ENCODE measurements at places on chromosomes 4 and X. TPM values are rescaled to one million over a fixed set of nuclear protein-coding genes. Genes with fewer than 3 reads are reported as not detected.
A peak's percentile ranks its signal among the peaks of the same experiment; 100 is the strongest.

DNA sequence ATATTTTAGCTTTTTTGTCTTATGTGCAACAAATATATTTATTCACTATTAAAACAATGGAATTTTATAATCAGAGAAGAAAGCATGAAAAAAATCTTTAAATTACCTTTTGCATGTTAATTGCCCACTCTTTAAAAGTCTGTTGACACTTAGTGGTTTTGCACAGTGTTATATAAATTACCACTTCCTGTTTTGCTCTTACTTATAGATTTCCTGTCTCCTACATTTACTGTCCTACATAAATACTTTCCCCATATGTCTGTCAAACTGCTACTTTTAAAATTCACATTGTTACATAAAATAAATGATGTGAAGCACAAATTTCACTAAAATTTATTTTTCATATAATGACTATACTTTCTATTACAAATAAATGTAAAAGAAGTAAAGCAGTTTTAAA is 161.1 kb upstream of the NDST4 start:
- H3K27ac ChIP-seq, result no peak overlapping the region
- no peaks in the 10 kb centered on the region for H3K4me1 ChIP-seq
- H3K27me3 ChIP-seq, result no peaks in the 10 kb centered on the region
- no peaks in the 10 kb centered on the region for H3K36me3 ChIP-seq
- H3K4me3 ChIP-seq, result no peak overlapping the region
- DNase-seq, result no peak

GRCh38 chr4:76061982-76062381 is 12.5 kb upstream of the ART3 start:
- H3K4me3 ChIP-seq, result no peak overlapping the region
- no peaks in the 10 kb centered on the region for H3K27me3 ChIP-seq
- no peak overlapping the region for H3K27ac ChIP-seq
- no peaks in the 10 kb centered on the region for H3K36me3 ChIP-seq

GRCh38 chrX:24759786-24760185 is 66.1 kb downstream of the POLA1 start:
- no peak overlapping the region for H3K27ac ChIP-seq
- peaks cover 33% of the 10 kb centered on the region for H3K36me3 ChIP-seq
- no peaks in the 10 kb centered on the region for H3K27me3 ChIP-seq
- H3K4me1 ChIP-seq, result no peaks in the 10 kb centered on the region
- DNase-seq, result no peak

- H3K4me1 ChIP-seq, result no peaks in the 10 kb centered on the region
- no peaks in the 10 kb centered on the region for H3K36me3 ChIP-seq
- H3K27ac ChIP-seq, result no peak overlapping the region
- no peaks in the 10 kb centered on the region for H3K27me3 ChIP-seq
Measured at GRCh38 chrX:129714581-129714980, 24.2 kb upstream of the XPNPEP2 start.

The CEP135 gene
- total RNA-seq, result 17.4 TPM

The APBB2 gene
- 72.7 TPM for total RNA-seq

GRCh38 chrX:344371-344901 is 25.8 kb upstream of the GTPBP6 start:
- H3K4me3 ChIP-seq, result no peak overlapping the region
- DNase-seq, result no peak
- H3K4me1 ChIP-seq, result peaks cover 11% of the 10 kb centered on the region
- peaks cover 12% of the 10 kb centered on the region for H3K36me3 ChIP-seq
- H3K27ac ChIP-seq, result no peak overlapping the region

- no peak for DNase-seq
- H3K27ac ChIP-seq, result no peak overlapping the region
- peaks cover 7% of the 10 kb centered on the region for H3K27me3 ChIP-seq
- no peak overlapping the region for H3K4me3 ChIP-seq
- H3K36me3 ChIP-seq, result no peaks in the 10 kb centered on the region
Measured at GRCh38 chrX:51931566-51932150, 38.2 kb downstream of the MAGED1 start.

- H3K36me3 ChIP-seq, result peaks cover 3% of the 10 kb centered on the region
- DNase-seq, result no peak
- H3K4me1 ChIP-seq, result peaks cover 30% of the 10 kb centered on the region
- peak overlapping the region; percentile 91 for H3K27ac ChIP-seq
- H3K27me3 ChIP-seq, result no peaks in the 10 kb centered on the region
Measured at GRCh38 chr4:56200275-56200674, 187.0 kb downstream of the AASDH start.

- H3K36me3 ChIP-seq, result no peaks in the 10 kb centered on the region
- peaks cover 4% of the 10 kb centered on the region for H3K4me1 ChIP-seq
- no peak overlapping the region for H3K27ac ChIP-seq
- no peak overlapping the region for H3K4me3 ChIP-seq
Measured at GRCh38 chr4:71785959-71786358, 2.1 kb upstream of the GC start.

The PASD1 gene
- total RNA-seq, result not detected

- no peaks in the 10 kb centered on the region for H3K27me3 ChIP-seq
- H3K36me3 ChIP-seq, result no peaks in the 10 kb centered on the region
- H3K4me3 ChIP-seq, result no peak overlapping the region
Measured at GRCh38 chr4:162075726-162076125, 88.1 kb downstream of the FSTL5 start.
